Activated naive CD4-positive, alpha-beta T cell treated with anti-CD3 and anti-CD28 coated beads, Interleukin-2, amount 50 U/mL, for 72 hours (primary cell): ENCODE measurements at places on chromosomes 7 and 10. TPM values are rescaled to one million over a fixed set of nuclear protein-coding genes. Genes with fewer than 3 reads are reported as not detected.

Gene SCIN
- total RNA-seq: 0.80 TPM

Gene USP6NL
- 3.3 TPM for total RNA-seq

Gene SEMA3A
- 2.3 TPM for total RNA-seq

Gene RGR
- total RNA-seq: not detected

Gene DOCK4
- 1.1 TPM for total RNA-seq

Gene PCDH15
- total RNA-seq: not detected

Gene ALKBH4
- 8.2 TPM for total RNA-seq

Gene BMI1
- 42.9 TPM for total RNA-seq

Gene DYNC1I1
- total RNA-seq: not detected

Gene MEIG1
- total RNA-seq: 0.59 TPM

Gene CH25H
- not detected for total RNA-seq

Gene SLC26A3
- not detected for total RNA-seq

Gene EDRF1
- total RNA-seq: 34.4 TPM

Gene SFTPD
- total RNA-seq: 0.41 TPM

Gene SIRT1
- 15.4 TPM for total RNA-seq

Gene DRGX
- total RNA-seq: not detected

Gene ARHGEF35
- 0.19 TPM for total RNA-seq

Gene GNGT1
- total RNA-seq: not detected

Gene AGR2
- not detected for total RNA-seq

Gene IFIT1B
- not detected for total RNA-seq

Gene TBX20
- not detected for total RNA-seq

Gene SPDYE11
- total RNA-seq: not detected

Gene SPDYE1
- not detected for total RNA-seq

Gene LEP
- not detected for total RNA-seq

Gene PRSS37
- total RNA-seq: not detected

Gene PLA2G12B
- total RNA-seq: not detected

Gene WDR11
- total RNA-seq: 22.9 TPM

Gene GARIN1A
- total RNA-seq: 1.1 TPM

Gene HECW1
- total RNA-seq: not detected

Gene RSPH10B2
- 0.77 TPM for total RNA-seq

Gene TMED4
- 114 TPM for total RNA-seq

Gene PFKFB3
- total RNA-seq: 181 TPM

Gene CPN1
- not detected for total RNA-seq
